Fibroblast of skin of right biceps (primary cell): ENCODE measurements at places on chromosomes 6 and 20.

DNA sequence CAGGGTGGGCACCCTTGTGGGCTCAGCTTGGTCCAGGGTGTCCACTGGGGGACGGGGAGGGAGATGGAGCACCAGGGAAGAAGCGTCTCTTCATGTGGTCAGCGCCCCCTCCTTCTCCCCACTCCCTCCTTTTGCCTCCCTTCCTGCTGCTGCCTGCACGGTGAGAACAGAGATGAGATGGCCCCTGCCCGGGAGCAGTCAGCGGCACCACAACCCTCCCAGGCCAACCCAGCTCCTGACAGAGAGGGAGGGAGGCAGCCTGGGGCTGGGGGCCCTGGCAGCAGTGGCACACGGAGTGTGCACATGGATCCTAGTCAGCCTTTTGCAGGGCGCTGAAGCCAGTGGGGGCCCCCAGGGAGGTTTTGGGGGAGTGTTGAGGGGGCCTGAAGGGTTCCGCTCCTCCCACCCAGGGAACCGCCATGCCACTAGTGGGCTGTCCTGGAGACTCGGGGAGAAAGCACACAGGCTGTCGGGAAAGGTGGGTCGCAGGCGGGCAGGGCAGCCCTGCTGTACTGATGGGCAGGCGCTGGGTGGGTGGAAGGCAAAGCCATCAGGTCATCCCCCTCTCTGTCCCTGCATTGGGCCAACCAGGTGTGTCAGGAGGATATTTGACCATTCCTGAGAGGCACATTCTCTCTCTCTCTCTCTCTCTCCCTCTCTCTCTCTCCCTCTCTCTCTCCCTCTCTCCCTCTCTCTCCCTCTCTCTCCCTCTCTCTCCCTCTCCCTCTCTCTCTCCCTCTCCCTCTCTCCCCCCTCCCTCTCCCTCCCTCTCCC, 94.3 kb upstream of the BHLHE23 start:
- no peak for DNase-seq

- no peak for DNase-seq
Observed at GRCh38 chr20:37518606-37519507, 2.2 kb upstream of the NNAT start.

GRCh38 chr20:34859367-34859766, 13.3 kb downstream of the GGT7 start:
- no peak for DNase-seq

DNA sequence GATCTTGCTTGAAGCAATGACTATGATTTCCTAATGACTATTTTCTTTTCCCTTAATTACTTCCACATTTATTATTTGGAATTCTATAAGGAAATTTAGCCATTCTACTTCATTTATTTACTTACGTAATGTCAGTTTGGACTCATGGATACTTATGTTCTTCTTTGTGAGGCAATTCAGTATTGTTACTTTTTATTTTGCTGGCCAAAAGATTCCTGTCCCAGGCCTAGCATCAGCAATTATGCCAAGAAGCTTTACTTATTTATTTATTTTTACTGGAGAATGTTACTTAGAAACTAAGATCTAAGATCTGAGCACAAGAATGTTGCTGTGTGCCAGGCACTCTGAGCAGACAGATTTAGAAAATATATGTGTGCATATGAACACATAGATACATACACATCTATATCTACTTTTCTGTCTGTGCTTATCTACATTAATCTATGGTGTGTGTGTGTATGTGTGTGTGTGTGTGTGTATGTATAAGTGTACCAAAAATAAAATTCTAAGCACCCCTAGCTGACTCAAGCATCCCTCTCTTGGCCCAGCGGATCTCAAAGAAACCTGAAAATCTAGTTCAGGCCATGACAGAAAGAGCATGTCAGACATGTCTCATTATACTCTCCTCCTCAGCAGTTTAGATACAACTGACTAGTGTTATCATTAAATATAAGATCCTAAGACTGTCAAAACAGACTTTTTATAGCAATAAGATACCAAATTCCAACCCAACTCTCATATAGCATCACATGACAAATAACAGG, 640.0 kb upstream of the GJE1 start:
- DNase-seq, result no peak

GRCh38 chr6:63305277-63305676, 14.5 kb downstream of the LGSN start:
- no peak for DNase-seq

DNA sequence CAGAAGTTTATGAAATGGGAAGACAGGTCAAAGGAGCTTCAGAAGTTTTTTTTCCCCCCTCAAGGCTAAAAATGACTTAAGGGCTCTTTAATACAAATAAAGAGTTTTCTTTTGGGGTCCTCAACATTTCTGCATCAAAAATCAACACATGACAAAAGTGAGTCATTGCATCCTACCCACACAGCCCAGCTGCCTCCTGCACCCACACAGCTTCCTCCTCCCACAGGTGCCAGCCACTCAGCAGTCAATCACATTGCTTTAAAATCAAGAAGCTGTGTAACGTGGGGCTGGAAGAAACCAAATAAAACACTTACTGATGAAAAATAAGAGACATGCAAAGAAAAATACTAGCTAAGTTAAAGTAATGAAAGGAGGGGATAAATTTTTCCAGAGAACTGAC, 68.5 kb downstream of the MAP3K5 start:
- DNase-seq, result no peak

DNA sequence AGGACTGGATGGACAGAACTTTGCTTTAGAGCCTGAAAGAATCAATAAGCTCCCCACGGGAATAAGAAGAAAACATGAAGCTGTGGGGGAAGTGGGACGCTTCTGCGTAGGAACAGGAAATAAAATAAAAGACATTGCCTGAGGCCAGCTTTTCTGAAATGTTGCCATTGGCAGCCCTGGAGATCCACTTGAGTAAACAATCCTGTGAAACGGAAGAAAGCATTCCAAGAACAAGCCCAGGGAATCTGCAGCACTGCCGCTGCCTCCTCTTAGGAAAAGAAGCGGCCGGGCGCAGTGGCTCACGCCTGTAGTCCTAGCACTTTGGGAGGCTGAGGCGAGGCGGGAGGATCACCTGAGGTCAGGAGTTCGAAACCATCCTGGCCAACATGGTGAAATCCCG, 182.3 kb upstream of the RALGAPA2 start:
- DNase-seq, result no peak

GRCh38 chr6:47238456-47238995, 71.2 kb downstream of the TNFRSF21 start:
- DNase-seq, result no peak
